ENCODE measurements at places on chromosomes 13 and 19. TPM values are rescaled to one million over a fixed set of nuclear protein-coding genes. Genes with fewer than 3 reads are reported as not detected.

DNA sequence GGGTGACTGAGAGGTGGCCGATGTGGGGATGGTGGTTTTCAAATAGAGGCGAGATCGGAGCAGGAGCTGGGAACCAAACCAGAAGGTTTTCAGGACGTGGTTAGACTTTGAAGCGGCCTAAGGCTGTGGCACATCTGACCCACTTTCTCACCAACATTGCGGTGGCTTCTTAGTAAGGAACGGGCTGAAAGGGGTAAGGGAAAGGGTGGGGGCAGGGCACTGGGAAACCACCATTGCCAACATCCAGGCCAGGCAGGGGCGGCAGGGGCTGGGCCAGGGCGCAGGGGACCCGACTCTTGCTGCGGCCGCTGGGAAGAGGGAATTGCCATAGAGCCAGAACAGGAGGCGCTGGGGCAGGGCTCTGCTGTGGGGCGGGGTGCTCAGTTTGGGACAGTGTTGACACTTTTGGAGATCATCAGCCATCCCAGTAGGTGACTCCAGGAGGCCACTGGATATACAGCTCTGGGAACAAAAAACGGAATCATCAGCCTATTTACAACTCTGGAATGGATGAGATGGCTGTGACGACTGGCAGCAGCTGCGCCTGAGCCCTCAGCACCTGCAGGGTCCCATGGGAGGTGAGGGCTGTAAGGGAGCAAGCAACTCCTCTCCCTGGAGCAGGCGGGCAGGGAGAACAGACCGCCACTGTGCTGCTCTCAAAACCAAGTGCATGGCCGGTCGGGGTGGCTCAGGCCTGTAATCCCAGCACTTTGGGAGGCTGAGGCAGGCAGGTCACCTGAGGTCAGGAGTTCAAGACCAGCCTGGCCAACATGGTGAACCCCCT, 52.2 kb downstream of the IRS2 start:
- H3K36me3 ChIP-seq, result no peaks in the 10 kb centered on the region
- no peak overlapping the region for H3K27ac ChIP-seq
- H3K4me1 ChIP-seq, result no peaks in the 10 kb centered on the region
- H3K27me3 ChIP-seq, result no peaks in the 10 kb centered on the region
- H3K4me3 ChIP-seq, result no peak overlapping the region

GRCh38 chr19:5484398-5485285, 29.4 kb downstream of the ZNRF4 start:
- peak; percentile 55 for DNase-seq
- no peaks in the 10 kb centered on the region for H3K36me3 ChIP-seq
- no peaks in the 10 kb centered on the region for H3K4me1 ChIP-seq
- H3K4me3 ChIP-seq, result no peak overlapping the region

The SULT2A1 gene
- total RNA-seq, result 0.15 TPM

The ZNF66 gene
- total RNA-seq, result 7.3 TPM

DNA sequence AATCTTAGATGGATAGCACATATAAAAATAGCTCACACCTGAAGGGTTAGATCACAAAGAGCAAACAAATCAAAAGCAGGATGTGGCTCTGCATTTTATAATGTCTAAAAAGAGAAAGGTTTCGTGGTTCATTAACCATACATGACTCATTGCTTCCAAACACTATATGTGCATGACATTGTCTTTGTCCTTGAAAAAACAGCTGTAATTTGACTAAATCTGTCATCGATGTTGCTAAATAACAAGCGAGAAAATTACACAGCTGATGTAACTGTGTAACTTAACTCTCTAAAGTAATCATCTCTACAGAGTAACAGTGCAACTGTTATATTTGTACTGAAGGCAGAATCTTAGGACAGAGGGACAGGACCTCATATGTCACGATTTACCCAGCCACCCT, 383.1 kb upstream of the GPC6 start:
- H3K27me3 ChIP-seq, result no peaks in the 10 kb centered on the region
- no peaks in the 10 kb centered on the region for H3K4me1 ChIP-seq
- no peak for DNase-seq
- no peak overlapping the region for H3K27ac ChIP-seq

The RNF225 gene
- 0.26 TPM for total RNA-seq

The CGB8 gene
- not detected for total RNA-seq

DNA sequence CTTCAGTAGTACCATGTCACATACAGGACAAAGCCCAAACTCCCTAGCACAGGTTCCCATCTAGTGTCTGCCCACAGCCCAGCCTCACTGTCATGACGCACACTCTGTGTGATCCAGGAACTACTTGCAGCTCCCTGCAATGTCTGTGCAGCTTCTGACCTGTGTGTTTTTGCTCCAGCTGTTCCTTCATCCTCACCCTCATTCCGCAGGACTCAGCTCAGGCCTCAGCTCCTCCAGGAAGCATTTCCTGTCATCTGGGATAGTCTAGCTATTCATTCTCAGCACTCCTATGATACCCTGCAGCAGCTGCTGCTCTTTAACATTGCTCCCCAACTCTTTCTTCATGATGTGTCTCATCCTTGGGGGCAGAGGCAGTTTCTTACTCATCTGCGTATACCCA, 56.1 kb downstream of the ENOX1 start:
- DNase-seq, result no peak
- no peaks in the 10 kb centered on the region for H3K36me3 ChIP-seq
- H3K4me1 ChIP-seq, result peaks cover 3% of the 10 kb centered on the region
- H3K27me3 ChIP-seq, result no peaks in the 10 kb centered on the region
